ENCODE measurements at places on chromosomes 5 and 9.

GRCh38 chr5:111079846-111080245, 8.3 kb downstream of the TSLP start:
- no peak for DNase-seq

- no peak for DNase-seq
Measured at GRCh38 chr5:179827680-179828079, 7.0 kb downstream of the SQSTM1 start.

GRCh38 chr5:180071531-180072255, at the start of gene RNF130:
Gene RNF130, minus strand, starts transcription at chr5:180071759. Its CDS starts 57 bp downstream, at chr5:180071702.
- peak; percentile 52 for DNase-seq

GRCh38 chr9:77977210-77977611, 54.4 kb downstream of the GNAQ start:
- DNase-seq = peak; percentile 49

- no peak for DNase-seq
Measured at GRCh38 chr9:127186806-127187205, 64.4 kb upstream of the ANGPTL2 start.

DNA sequence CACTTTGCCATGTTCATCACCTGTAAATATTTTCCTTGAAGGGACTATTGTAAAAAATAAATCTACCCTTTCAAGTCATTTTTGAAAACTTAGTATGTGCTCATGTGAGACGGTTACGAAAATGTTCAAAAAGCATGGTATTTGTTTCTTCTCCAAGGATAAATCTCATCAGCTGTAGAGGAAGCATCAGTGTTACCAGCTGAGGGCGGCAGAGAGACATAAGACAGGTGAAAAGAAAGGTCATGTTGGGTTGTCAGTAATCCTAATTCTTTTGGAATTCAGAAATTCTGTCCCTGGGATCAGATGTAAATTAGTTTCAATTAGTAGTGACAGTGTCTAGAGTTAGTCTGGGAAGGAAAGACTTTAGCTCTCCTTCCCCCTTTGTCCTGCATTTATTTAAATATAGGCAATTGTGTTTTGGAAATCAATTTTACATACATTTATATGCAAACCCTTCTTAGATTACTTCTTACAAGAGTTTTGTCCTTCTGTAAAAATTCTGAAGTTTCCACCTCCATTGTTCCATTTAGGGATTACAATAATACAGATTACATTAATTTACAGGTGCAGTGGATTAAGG, 791.9 kb upstream of the CDH6 start:
- DNase-seq = no peak

DNA sequence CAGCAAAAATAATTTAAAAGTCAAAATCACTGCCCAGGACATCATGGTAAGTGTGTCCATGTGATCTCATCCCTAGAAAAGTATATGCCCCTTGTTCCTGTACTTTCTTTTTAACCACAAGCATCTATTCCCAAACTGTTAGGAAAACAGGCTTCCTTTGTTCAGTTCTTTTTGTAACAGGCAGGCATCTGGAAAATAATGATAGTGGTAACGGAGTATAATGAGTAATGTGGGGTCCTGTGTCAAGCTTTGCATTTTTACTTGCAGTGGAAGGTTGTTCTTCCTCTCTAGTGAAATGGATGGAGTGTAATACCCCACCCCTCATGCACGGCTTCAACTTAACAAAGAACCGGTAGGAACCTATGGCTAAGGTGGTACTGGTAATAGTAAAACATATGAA, 532.1 kb downstream of the CTNND2 start:
- DNase-seq = no peak

GRCh38 chr9:132514011-132514744, 68.2 kb upstream of the BARHL1 start:
- DNase-seq = no peak

- no peak for DNase-seq
Measured at GRCh38 chr5:159010661-159011442, 88.9 kb downstream of the EBF1 start.

GRCh38 chr5:6256901-6257300, 121.4 kb downstream of the MED10 start:
- DNase-seq = no peak

DNA sequence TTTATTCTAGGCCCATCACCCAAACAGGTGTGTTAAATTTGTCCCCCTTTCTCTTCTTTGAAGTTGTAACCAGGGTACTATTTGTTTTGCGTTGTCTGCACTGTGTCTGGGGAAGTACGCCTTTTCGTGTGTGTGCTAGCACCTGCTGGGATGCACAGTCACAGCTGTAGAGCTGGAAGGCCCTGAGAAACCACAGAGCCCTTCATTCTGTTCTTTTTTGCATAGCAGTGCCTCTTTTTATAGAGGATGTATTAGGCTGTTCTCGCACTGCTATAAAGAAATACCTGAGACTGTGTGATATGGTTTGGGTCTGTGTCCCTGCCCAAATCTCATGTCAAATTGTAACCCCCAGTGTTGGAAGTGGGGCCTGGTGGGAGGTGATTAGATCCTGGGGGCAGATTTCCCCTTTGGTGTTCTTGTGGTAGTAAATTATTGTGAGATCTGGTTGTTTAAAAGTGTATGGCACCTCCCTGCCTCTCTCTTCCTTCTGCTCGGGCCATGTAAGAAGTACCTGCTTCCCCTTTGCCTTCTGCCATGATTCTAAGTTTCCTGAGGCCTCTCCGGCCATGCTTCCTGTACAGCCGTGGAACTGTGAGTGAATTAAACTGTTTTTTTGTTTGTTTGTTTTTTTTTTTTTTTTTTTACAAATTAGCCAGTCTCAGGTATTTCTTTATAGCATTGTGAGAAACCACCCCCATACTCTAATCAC, 14.0 kb downstream of the SEC61B start:
- no peak for DNase-seq

DNA sequence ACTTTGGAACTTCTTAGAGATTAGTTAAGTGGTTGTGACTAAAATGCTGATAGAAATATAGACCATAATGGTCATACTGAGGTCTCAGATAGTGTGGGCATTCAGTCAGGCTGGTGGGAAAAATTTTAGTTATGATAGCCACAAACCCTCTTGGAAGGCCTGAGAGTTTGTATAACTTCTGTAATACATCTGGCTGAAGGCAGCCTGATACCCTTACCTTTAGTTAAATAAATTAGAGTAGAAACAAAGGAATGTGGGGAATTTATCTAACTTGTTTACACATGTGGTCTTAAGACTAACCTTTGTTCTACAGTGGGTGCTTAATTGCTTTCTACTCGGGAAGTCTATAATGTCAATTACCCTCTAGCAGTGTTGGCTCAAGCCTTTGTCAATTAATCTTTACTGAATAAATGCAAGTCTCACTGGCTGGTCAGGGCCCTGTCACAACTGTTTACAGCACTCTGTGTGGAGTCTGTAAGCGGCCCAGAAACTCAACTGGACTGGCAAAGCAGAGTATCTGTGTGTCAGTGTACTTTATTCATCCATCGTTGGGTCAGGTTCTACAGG, 184.0 kb downstream of the FBXO4 start:
- DNase-seq = no peak

DNA sequence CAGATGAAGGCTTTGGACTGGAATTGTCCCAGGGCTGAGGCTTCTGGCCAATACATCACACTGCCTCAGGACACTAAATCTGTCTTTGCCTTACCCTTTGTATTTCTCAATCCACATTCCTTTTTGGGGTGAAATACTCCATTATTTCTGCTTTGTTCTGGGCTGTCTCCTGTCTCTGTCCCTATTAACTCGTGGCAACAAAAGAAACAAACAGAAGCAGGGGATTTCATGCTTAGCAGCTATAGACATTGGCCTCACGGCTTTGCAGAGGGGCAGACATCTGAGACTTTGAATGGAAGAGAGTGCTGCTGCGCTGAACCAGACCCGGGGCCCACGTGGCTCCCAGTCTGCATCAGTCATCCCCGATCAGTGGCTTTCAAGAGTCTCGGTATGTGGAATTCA, 129.7 kb downstream of the ARL15 start:
- DNase-seq = peak; percentile 92

- DNase-seq = no peak
Measured at GRCh38 chr5:6849316-6850105, 136.3 kb downstream of the TENT4A start.

- DNase-seq = no peak
Measured at GRCh38 chr5:58201922-58202648, 257.8 kb downstream of the PLK2 start.

DNA sequence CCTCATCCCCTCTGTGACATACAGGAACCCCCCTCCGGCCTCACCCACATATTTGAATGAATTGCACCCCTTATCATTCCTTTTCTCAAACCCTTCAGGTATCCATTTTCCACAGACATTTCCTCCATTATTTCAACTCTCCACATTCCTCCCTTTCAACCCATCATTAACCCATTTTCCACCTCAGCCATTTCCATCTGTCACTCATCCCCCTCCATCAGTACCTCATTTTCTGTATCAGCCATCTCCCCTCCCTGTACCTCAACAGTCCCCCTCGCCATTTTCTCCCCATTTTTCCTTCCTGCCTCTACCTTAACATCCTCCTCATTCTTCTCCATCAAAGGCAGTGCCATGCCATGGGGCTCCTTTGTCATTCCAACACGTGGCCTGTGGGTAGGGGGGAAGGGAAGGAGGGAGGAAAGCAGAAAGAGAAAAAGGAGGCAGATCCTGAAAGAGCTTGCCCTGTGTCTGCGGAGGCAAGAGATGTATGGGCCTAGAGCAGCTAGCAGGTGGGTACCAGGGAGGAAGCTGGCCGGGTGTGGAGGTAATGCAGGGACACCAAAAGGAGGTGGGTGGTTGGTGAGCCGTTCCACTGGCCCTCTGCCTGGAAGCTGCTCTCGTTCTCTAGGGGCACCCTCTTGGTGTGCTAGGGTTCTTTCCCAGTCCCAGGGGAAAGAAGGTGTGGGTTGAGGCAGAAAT, 1.5 kb downstream of the DNAJB5 start:
- no peak for DNase-seq

- DNase-seq = no peak
Measured at GRCh38 chr9:91803970-91804752, 145.9 kb downstream of the ROR2 start.

- DNase-seq = no peak
Measured at GRCh38 chr5:749101-749670, 35.3 kb downstream of the ZDHHC11B start.

- DNase-seq = no peak
Measured at GRCh38 chr9:107815782-107816560, 326.4 kb upstream of the KLF4 start.

DNA sequence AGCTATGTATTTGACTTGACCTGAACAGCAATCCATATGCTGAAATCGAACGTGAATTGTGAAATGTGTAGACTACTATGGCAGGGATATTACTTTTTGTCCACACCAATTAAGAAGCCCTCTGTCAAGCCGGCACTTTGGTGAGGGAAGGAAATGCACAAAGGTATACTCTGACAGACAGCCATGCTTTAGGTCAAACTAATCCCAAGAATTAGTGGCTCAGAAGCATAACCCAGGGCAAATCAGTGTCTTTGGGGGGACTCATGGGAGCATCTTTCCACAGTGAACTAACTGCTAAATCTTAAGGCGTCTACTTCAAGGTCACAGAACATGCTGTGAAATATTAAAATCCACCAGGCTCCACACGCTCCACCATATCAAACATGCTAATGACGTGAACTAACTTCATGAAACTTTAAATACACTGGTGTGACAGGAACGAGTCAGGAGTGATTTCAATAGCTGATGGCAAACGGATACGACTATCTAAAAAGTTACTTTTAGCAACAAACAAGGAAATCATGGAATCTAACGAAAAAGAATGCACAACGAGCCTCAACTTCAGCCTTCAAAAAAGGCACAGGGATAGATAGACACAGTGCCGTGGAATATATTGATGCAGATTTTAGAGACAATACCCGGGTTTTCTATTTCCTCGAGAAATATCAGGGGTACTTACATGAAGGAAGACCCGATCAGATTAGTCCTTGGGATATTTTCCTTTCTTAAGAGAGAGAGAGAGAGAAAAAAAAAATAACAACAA, 527 bp downstream of the MEF2C start:
- no peak for DNase-seq

Data from GM04503 (cell line).